ENCODE measurements at places on chromosomes 11 and 22.

DNA sequence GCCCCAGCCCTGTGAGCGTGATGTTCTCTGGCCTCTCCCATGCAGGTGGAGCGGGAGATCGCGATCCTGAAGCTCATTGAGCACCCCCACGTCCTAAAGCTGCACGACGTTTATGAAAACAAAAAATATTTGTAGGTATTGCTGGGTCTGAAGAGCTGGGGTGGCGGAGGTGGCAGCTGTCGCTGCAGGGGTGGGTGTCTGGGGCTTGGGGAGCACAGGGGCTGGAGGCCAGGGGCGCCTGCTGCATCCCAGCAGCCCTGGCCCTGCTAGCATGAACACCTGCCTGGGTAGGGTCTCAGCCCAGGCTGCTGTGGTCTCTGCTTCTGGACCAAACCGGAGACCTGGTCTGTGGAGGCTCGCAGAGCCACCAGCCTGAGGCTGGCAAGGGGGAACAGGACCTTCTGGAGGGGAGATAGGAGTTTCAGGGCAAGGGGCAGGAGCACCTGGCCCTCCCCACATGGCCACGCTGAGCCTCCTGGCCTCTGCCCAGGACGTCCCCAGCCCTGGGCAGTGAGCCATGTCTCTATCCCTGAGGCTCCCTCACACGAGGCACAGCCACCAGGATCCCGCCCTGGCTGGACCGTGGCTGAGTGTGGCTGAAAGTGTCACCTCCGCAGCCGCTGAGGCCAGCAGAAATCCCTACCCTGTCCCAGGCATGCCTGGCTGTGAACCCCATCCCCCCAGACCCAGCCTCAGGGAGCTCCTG lies 48.2 kb downstream of the MOB2 start:
- peaks cover 11% of the 10 kb centered on the region for H3K4me1 ChIP-seq
- peak; percentile 61 for DNase-seq
- no peaks in the 10 kb centered on the region for H3K36me3 ChIP-seq
- H3K27me3 ChIP-seq = peaks cover 3% of the 10 kb centered on the region
- H3K27ac ChIP-seq = no peak overlapping the region
- H3K4me3 ChIP-seq = no peak overlapping the region

- H3K27me3 ChIP-seq = no peaks in the 10 kb centered on the region
- no peaks in the 10 kb centered on the region for H3K36me3 ChIP-seq
- no peaks in the 10 kb centered on the region for H3K4me1 ChIP-seq
- no peak overlapping the region for H3K27ac ChIP-seq
- H3K4me3 ChIP-seq = no peak overlapping the region
Measured at GRCh38 chr11:123904932-123905331, 3.0 kb downstream of the OR8D4 start.

DNA sequence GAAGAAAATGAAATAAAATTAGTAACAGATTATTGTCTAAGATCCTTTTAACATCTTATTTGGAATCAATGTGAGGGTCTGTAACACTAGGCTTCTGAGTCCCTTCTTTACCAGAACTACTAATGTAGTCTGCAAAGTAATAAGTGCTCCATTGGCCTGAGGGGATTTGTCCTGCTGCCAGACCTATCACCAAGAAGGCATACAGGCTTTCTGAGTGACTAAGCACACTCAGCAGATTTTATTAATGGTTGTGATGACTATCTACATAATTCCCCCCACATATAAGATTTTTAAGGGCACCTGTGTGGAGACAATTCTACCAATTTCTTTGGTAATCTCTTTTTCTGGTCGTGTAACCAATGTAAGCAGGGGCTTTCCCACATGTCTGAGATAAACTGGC lies 365.0 kb upstream of the FAT3 start:
- no peaks in the 10 kb centered on the region for H3K36me3 ChIP-seq
- no peaks in the 10 kb centered on the region for H3K27me3 ChIP-seq
- H3K4me3 ChIP-seq = no peak overlapping the region
- H3K4me1 ChIP-seq = peaks cover 4% of the 10 kb centered on the region
- no peak overlapping the region for H3K27ac ChIP-seq

DNA sequence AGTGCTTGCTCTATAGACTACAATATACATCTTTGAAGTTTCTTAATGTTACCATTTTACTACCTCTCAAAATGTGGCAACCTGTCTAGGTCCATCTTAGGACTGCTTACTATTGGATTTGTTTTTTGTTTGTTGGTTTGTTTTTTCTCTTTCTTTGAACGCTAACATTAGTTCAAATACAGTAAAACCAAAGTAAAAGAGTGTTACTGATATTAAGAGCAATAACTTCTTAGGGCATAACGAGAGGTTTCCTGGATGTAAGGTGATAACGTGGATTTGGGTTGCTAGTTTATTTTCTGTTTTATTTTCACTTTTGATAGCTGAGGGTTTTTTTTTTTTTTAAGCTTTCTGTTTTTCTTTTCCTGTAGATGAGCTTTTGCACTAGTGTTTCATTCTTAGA lies 43.6 kb downstream of the TMEM135 start:
- peaks cover 8% of the 10 kb centered on the region for H3K4me1 ChIP-seq
- H3K27ac ChIP-seq = no peak overlapping the region
- no peak overlapping the region for H3K4me3 ChIP-seq
- no peak for DNase-seq
- H3K27me3 ChIP-seq = no peaks in the 10 kb centered on the region
- H3K36me3 ChIP-seq = no peaks in the 10 kb centered on the region

GRCh38 chr11:75351791-75352587 lies 528 bp upstream of the ARRB1 start:
- no peaks in the 10 kb centered on the region for H3K27me3 ChIP-seq
- DNase-seq = peak; percentile 86
- no peaks in the 10 kb centered on the region for H3K36me3 ChIP-seq
- H3K4me1 ChIP-seq = peaks cover 66% of the 10 kb centered on the region
- peak overlapping the region; percentile 32 for H3K4me3 ChIP-seq

DNA sequence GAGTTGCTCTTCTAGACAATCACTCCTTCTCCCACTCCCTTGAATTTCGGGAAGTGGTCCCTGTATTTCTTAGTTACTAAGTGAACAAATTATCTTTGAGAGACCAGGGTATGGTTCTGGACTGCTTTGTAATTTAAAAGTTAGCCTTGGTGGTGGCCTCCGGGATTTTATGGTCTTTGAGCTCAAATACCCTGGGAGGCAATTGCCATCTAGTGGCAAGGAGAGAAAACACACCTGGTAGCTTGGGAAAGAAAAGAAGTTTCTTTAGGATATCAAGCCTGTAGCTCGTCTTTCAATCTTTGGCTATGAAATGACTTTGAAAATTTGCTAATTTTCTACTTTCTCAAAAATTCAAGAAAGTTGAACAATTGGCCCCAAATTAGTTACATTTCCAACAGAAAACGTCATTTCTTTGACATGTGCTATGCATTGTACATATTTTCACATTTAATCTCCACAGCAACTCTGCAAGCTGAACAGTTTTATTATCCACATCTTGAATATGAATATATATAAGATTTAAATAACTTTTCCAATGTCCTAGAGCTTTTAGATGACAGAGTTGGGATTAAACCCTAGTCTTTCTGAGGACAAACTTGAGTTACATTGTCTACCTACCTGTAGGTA lies 39.1 kb downstream of the MMP27 start:
- no peaks in the 10 kb centered on the region for H3K27me3 ChIP-seq
- H3K36me3 ChIP-seq = no peaks in the 10 kb centered on the region
- no peak overlapping the region for H3K27ac ChIP-seq
- DNase-seq = no peak
- no peaks in the 10 kb centered on the region for H3K4me1 ChIP-seq
- no peak overlapping the region for H3K4me3 ChIP-seq

- H3K27me3 ChIP-seq = no peaks in the 10 kb centered on the region
- DNase-seq = no peak
- H3K4me3 ChIP-seq = no peak overlapping the region
- H3K36me3 ChIP-seq = no peaks in the 10 kb centered on the region
- no peak overlapping the region for H3K27ac ChIP-seq
- H3K4me1 ChIP-seq = peaks cover 17% of the 10 kb centered on the region
Measured at GRCh38 chr11:12679471-12679870, 5.2 kb downstream of the TEAD1 start.

- H3K27me3 ChIP-seq = no peaks in the 10 kb centered on the region
- no peak for DNase-seq
- H3K27ac ChIP-seq = no peak overlapping the region
- no peaks in the 10 kb centered on the region for H3K4me1 ChIP-seq
Measured at GRCh38 chr11:33651555-33651954, 49.1 kb downstream of the C11orf91 start.

- DNase-seq = no peak
- H3K27ac ChIP-seq = no peak overlapping the region
- no peak overlapping the region for H3K4me3 ChIP-seq
- no peaks in the 10 kb centered on the region for H3K27me3 ChIP-seq
- no peaks in the 10 kb centered on the region for H3K36me3 ChIP-seq
Measured at GRCh38 chr22:44359496-44360110, 46.9 kb upstream of the SHISAL1 start.

DNA sequence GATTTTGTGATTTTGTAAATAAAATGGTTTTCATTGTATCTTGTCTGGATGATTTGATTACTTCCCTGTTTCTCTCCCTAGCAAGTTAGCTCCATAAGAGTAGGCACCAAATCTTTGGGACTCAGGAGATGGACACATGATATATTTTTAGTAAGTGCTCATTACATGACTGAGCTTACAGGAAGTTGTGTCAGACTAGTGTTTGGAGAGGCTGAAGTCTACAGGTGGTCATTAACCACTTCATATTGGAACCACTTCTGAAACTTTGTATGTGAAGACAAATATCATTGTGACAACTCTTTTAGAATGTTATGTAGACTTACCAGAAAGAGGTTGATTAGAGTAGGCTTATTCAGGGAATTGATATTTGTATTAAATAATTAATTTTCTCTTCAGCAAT lies 19.1 kb downstream of the ARHGAP42 start:
- no peak for DNase-seq
- no peak overlapping the region for H3K27ac ChIP-seq
- no peaks in the 10 kb centered on the region for H3K27me3 ChIP-seq
- no peaks in the 10 kb centered on the region for H3K36me3 ChIP-seq
- H3K4me1 ChIP-seq = no peaks in the 10 kb centered on the region

- no peaks in the 10 kb centered on the region for H3K36me3 ChIP-seq
- no peak overlapping the region for H3K4me3 ChIP-seq
- H3K27ac ChIP-seq = peak overlapping the region; percentile 43
- H3K27me3 ChIP-seq = no peaks in the 10 kb centered on the region
Measured at GRCh38 chr11:118005224-118006152, 19.3 kb downstream of the IL10RA start.

DNA sequence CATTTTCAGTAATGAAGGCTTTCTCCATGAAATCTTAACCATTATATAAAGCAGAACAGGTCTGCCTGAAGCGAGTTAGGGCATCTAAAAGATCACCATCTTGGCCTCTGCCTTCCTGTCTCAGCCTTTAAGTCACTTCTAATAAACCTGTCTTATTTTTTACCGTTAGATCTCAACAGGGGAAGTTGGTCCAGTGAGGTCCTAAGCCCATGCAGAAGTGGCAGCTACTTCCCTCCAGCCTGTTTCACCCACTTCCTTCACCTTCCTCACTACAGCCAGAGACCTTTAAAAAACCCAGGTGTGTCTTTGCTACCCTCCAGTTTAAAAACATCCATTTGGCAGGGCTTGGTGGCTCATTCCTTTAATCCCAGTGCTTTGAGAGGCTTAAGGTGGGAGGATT lies 14.1 kb upstream of the LIPT2 start:
- no peaks in the 10 kb centered on the region for H3K4me1 ChIP-seq
- no peaks in the 10 kb centered on the region for H3K36me3 ChIP-seq
- H3K27me3 ChIP-seq = no peaks in the 10 kb centered on the region

DNA sequence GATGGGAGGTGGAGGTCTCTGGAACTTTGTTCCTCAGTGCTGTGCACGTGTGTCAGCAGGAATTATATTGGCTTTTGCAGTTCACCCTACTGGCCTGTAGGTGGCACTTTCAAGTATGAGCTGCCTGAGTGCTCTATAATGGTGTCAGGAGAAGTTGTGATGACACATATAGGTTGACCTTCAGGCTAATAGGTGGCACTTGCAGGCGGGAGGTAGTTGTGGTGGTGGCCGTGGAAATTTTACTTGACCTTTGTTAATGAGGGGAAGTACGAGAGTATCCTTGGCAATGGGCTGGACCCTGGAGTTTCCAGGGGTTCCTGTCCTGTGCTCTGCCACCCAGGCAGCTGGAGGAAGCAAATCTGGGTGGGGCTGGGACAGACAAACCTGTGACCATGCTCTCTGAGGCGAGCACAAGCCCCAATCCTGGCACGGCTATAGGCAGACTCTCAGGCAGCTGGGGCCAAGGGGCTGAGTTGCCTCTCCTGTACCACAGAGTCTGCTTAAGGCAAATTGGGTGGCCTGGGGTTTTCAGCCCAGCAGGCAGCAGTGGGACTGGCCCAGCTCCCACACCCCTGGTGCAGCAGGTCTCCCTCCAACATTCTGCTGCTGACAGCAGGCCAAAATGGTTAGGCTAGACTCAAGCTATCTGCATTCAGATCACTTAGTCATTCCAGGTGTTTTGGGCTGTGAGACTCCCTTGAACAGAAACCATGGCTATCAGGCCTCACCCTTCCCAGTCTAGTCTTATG lies 147.5 kb upstream of the CTSC start:
- no peaks in the 10 kb centered on the region for H3K36me3 ChIP-seq
- H3K27ac ChIP-seq = no peak overlapping the region
- H3K4me1 ChIP-seq = no peaks in the 10 kb centered on the region
- no peak overlapping the region for H3K4me3 ChIP-seq
- peak; percentile 39 for DNase-seq

- H3K4me3 ChIP-seq = no peak overlapping the region
- H3K27ac ChIP-seq = no peak overlapping the region
- H3K36me3 ChIP-seq = no peaks in the 10 kb centered on the region
- H3K27me3 ChIP-seq = no peaks in the 10 kb centered on the region
- H3K4me1 ChIP-seq = no peaks in the 10 kb centered on the region
Measured at GRCh38 chr11:12792590-12792989, 118.4 kb downstream of the TEAD1 start.

- no peaks in the 10 kb centered on the region for H3K27me3 ChIP-seq
- no peaks in the 10 kb centered on the region for H3K36me3 ChIP-seq
- peak overlapping the region; percentile 80 for H3K27ac ChIP-seq
Measured at GRCh38 chr11:68330700-68331337, 18.4 kb downstream of the LRP5 start.

GRCh38 chr22:24457894-24458420 lies 30.6 kb downstream of the ADORA2A start:
- no peak overlapping the region for H3K27ac ChIP-seq
- DNase-seq = no peak
- no peaks in the 10 kb centered on the region for H3K27me3 ChIP-seq
- H3K4me1 ChIP-seq = peaks cover 26% of the 10 kb centered on the region
- H3K4me3 ChIP-seq = no peak overlapping the region

DNA sequence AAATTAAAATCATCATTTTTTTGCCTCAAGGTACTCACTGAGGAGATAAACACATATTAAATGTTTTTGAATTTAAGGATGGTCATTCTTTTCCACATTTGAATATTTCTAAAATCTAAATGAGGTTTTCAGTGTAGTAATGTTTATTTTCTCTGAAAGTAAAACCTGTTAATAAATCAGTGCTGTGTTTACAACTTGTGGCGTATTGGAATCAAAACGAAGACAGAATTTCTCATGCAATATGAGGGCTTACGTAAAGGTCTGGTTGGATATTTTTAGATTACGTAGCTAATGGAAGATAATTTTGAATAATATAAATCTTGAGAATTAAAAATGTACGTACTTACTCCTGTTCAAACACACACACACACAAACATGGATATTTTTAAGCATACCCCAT lies 106.8 kb upstream of the LUZP2 start:
- no peak for DNase-seq
- no peaks in the 10 kb centered on the region for H3K4me1 ChIP-seq
- H3K27ac ChIP-seq = no peak overlapping the region

GRCh38 chr11:106418791-106419190 lies 341.3 kb downstream of the AASDHPPT start:
- no peak overlapping the region for H3K27ac ChIP-seq
- H3K4me3 ChIP-seq = no peak overlapping the region
- H3K27me3 ChIP-seq = no peaks in the 10 kb centered on the region
- H3K4me1 ChIP-seq = no peaks in the 10 kb centered on the region
- H3K36me3 ChIP-seq = no peaks in the 10 kb centered on the region

- no peaks in the 10 kb centered on the region for H3K27me3 ChIP-seq
- peak; percentile 61 for DNase-seq
- H3K4me3 ChIP-seq = no peak overlapping the region
- H3K27ac ChIP-seq = no peak overlapping the region
Measured at GRCh38 chr22:20234760-20235388, 33.2 kb downstream of the RTN4R start.
